ENCODE measurements at places on chromosomes 1 and 21.

- DNase-seq: no peak
Measured at GRCh38 chr1:39892601-39893595, 8.8 kb downstream of the MYCL start.

GRCh38 chr21:32749662-32750061 lies 21.8 kb upstream of the SYNJ1 start:
- no peak for DNase-seq

- DNase-seq: no peak
Measured at GRCh38 chr1:11857164-11857851, 1.4 kb downstream of the NPPB start.

DNA sequence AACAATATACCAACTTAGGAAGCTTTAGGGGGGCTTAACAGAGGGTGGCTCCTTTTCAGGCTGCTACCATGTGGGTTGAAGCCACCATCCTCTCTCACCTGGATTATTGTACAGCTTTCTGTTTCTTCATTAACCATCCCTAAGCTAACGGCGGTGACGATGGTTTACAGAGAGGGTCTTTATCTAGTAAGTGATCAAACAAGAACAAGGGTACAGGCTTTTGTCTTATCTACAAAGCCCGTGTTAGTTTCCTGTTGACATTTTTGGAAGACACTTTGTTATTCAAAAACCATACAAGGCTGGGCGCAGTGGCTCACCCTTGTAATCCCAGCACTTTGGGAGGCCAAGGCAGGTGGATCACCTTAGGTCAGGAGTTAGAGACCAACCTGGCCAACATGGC lies 20.4 kb downstream of the SLC25A33 start:
- DNase-seq: no peak

DNA sequence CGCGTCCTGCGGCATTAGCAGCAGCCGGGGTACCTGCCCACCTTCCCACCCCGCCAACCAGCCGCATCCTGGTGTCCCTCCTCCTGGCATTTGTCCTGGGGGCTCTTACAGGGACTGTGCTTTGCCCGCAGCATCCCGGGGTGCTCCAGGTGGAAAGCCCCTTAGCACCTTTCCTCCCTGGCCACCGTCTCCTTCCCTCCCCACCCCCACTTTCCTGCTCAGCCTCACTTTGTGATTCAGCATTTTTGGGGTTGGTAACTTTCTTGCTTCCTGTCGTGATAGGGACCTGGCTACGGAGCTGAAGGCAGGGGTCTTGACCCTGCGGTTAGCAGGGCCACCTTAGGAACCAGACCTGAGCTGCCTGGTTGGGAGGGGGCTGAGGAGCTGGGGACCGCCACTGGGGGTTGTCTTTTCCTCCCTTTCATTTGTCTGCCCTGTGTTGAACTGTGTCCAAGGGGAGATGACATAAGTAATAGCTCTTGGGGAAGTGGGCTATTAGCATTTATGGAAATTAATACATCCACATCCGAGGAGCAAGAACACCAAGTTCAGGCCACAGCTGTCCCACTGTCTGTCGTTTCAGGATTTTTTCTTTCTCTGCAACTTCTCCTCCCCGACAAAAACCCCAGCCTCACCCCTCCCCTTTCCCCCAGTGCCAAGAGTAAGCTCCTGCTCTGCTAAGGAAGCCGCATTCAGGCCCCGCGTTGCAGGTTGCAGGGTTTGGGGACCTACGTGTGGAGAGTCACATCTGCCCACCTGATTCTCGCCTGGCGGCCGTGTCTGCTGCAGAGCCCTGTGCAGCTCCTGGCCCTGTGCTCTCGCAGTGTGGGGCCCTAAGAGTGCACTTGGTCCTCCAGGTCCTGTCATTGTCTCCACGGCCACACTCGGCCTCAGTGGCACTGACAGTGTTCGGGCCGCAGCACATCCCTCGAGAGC lies 1.6 kb upstream of the NPHP4 start:
- DNase-seq: no peak

DNA sequence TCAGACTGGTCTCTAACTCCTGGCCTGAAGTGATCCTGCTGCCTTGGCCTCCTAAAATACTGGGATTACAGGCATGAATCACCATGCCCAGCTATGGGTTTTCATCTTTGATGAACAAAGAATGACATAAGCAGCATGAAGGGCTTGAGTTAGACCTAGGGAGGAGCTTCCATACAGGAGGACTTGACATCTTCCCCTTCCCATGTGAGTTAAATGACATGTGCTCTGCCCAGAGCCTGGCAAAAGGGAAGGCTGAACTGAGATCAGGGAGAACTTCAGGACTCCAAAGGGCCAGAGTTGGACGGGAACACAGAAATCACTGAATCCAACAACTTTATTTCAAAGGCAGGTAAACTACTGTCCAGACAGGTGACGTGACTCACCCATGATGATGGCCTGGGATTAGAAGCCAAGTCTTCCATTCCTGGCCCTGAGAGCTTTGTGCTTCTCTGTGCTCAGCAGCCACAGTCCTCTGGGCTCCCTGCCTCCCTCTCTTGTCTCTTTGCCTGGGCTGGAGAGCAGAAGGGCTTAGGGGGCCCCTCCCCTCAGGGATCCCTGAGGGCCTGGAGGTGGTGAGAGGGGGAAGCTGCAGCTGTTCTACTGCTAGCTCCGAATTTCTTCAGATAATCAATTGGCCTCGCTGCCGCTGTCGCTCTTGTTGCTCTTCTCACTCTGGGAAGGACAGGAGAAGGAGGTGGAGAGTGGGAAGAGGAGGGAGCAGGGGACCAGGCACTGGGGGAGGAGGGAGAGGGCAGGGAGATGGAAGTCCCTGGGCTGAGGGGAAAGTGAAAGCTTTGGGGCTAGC lies 7.6 kb downstream of the NHLH1 start:
- no peak for DNase-seq

DNA sequence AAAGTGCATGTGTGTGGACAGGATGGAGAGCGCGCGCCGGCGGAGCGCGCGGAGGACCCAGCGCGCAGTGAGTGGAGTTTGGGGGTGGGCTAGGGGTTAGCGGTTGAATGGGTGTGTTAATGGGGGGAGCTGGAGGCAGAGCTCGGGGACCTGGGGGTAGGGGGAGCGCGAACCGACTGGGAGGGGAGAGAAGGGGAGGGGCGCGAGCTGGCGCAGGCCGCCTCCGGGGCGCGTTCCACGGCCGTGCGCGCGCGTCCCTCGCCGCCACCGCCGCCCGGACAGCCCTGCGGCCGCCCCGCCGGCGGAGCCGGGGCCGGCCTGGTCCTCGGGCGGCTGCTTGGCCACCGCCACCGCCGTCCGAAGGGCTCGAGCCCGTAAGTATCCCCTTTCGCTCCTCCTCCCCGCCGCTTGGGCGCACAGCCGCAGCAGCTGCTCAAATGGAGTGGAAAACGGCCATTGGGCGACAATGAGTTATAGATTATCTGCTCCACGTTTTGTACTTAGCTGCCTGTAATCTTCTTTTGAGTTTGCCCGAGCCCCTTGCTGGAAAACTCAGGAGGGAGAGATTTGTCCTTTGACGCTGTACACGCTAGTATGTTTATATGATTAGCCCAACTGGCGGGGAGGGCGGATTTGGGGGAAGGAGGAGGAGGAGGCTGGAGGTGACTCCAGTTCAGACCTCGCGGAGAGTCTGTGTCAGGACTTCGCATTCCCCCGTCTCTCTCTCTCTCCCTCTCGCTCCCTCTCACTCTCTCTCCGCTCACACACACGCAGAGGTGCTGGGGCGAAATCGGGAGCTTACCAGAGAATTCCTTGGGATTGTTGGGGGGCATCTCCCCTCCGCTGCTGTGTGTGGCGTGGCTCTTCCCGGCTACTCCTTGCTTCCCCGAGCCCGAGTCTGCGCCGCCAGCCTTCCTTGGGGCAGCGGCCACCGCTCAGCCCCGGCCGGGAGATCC lies at the start of gene ADGRL2:
ADGRL2 (plus strand) TSS at position 240 of the 956 bp plus-strand sequence. CDS start 36,051 bp downstream, outside the sequence.
- no peak for DNase-seq

DNA sequence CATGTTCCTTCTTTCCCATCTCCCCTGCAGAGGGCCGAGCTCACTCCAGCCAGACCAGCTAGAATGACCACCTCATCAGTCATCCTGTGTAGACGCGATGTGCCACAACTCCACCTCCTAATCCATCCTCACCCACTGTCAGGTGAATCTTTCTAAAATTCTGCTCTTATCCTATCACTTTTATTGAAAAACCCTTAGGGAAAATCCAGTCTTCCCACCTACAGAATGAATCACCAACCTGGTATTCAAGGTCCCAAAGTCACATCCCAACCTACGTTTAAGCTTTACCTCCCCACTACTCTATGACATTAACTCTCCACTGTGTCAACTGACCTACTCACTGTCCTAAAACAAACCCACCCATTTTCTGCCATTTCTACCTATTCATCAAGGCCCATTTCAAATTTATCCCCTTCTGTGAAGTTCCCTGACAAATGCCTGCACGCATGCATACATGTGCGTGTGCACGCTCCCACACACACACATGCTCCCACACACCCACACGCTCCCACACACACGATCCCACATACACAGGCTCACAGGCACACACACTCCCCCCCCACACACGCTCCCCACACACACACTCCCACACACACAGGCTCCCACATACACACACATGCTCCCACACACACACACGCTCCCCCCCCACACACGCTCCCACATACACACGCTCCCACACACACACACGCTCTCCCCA lies 27.7 kb downstream of the HSF2BP start:
- no peak for DNase-seq

GRCh38 chr1:229131243-229132105 lies 139.4 kb upstream of the RAB4A start:
- DNase-seq: no peak

GRCh38 chr1:61287734-61288133 lies 205.4 kb downstream of the NFIA start:
- no peak for DNase-seq

Data from CD8-positive, alpha-beta memory T cell (primary cell).